Right lobe of liver (tissue), 6 donors: ENCODE measurements at places on chromosomes 3 and 15.

GRCh38 chr3:122392868-122393844 is 9.2 kb downstream of the FAM162A start:
- DNase-seq: no peak

GRCh38 chr3:27467545-27467944 is 16.6 kb downstream of the SLC4A7 start:
- no peak for DNase-seq

GRCh38 chr3:179473565-179473964 is 22.3 kb upstream of the GNB4 start:
- no peak for DNase-seq

DNA sequence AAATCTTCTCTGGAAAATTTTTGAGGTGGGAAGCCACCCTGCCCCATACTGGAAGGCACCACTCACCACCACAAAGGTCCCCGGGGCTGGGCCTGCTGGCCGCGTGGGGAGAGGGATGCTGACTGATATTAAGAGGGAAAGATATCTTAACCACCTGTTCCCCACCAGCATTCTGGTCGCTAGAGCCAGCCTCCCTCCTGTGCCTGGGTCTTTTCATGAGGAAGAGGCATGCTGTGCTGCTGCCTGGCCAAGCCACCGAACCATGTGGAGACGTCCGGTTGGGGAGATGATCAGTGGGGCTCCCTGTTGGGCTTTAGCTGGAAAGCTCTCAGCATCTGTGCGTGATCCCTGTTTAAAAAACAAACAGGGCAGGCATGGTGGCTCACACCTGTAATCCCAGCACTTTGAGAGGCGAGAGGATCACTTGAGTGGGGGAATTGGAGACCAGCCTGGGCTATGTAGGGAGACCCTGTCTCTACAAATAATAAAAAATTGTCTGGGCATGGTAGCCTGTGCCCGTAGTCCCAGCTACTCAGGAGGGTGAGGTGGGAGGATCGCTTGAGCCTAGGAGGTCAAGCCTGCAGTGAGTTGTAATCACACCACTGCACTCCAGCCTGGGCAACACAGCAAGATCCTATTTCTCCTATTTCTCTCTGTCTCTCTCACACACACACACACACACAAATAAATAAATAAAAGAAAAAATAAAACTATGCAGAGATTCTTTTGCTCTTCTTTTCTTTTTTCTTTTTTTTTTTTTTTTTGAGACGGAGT is 1.0 kb downstream of the KLHL18 start:
- DNase-seq: no peak

GRCh38 chr3:184423561-184423960 is 43.7 kb downstream of the CHRD start:
- DNase-seq: no peak
